Stimulated activated CD4-positive, alpha-beta T cell treated with anti-CD3 and anti-CD28 coated beads, Interleukin-2, amount 100 ng/mL, for 24 hours (primary cell): ENCODE measurements at places on chromosomes 11 and 22.

GRCh38 chr22:49261616-49262015 is 566.1 kb downstream of the BRD1 start:
- DNase-seq = no peak

- DNase-seq = no peak
These were observed 61.3 kb upstream of the DBX1 start for GRCh38 chr11:20221566-20221965.

- no peak for DNase-seq
These were observed 122.6 kb downstream of the ABTB2 start for GRCh38 chr11:34235189-34235588.

GRCh38 chr11:44950031-44950624 is 555 bp downstream of the TP53I11 start:
- DNase-seq = peak; percentile 44

GRCh38 chr11:112748252-112748651 is 213.0 kb upstream of the NCAM1 start:
- DNase-seq = no peak

DNA sequence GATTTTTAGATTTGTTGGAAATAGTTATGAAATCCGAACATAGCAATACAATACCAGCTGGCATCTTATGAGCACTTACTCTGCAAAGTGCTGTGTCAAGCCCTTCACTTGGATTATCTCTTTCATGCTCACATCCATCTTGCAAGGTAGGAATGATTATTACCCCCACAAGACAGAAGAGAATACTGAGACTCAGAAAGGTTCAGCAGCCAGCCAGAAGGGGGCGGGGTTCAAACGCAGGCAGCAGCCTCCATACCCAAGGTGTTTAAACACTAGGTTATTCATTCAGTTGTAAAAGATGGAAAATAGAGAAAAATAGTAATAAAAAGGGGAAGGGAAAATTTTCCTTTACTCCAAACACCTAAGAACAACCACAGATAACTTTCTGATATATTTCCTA is 158.5 kb downstream of the CCDC34 start:
- peak; percentile 20 for DNase-seq

DNA sequence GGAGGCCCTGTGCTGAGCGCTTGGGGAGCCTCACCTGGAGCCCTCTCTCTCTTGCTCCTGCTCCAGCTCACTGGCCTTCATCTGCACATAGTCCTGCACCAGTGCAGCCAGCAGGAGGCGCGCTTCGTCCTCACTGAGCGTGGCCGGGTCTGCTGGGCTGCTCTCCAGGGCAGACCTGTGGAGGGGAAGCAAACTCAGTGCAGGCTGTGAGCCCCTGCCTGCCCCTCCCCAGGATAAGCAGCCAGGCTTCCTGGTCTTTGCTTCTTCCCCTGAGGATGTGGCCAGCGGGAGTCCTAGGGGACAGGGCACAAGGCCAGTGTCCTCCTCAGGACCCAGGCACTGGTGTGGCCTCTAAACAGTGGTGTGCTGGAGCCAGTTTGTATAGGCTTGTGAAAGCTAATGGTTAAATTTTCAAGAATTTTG is 2.2 kb downstream of the CALCA start:
- peak; percentile 85 for DNase-seq

- peak; percentile 77 for DNase-seq
These were observed at the start of gene PRR5 for GRCh38 chr22:44701824-44702478. TSS of gene PRR5 (plus strand) at chr22:44702204. CDS start at chr22:44702475, 271 bp downstream.

GRCh38 chr11:88310246-88310645 is 27.3 kb downstream of the CTSC start:
- DNase-seq = no peak

DNA sequence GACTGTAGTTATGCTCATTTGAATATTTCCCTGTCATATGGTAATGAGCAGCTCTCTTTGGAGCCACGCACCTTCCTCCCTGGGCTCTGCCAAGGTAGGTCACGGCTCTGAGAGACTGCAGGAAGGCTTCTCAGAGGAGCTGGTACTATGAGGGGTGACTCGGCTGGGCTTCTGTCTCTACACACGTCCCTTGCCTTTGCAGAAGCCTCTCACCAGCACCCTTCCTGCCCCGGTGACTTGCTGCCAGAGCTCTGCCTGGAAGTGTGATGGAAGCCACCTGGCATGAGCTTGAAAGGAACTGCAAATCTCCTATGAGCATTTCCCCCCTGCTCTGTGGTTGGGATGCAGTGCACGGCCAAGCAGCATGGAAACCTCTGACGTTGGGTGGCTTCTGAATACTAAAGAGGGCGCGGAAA is 74.2 kb downstream of the KIRREL3 start:
- no peak for DNase-seq

- DNase-seq = no peak
These were observed 126.4 kb upstream of the SYT13 start for GRCh38 chr11:45412521-45412920.

GRCh38 chr11:110979696-110980095 is 265.8 kb upstream of the POU2AF2 start:
- DNase-seq = no peak

DNA sequence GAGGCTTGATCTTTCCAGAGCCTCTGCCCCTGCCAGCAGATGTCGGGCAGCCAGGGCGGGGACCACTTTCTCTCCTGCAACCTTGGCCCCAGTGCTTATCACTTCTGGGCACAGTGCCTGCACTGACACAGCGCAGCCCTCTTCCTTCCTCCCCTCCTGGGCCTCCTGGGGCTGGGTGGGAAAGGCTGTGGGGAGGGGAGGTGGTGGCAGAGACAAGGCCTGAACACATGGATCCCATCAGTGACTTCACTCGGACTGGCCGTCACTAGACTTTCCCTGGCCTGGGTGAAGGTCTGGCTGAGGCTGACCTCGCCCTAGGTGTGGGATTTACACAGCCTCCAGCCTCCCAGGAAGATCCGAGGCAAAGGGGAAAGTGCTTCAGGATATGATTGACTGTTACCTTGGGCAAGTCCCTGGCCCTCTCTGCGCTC is 68.1 kb downstream of the LRRC32 start:
- no peak for DNase-seq

DNA sequence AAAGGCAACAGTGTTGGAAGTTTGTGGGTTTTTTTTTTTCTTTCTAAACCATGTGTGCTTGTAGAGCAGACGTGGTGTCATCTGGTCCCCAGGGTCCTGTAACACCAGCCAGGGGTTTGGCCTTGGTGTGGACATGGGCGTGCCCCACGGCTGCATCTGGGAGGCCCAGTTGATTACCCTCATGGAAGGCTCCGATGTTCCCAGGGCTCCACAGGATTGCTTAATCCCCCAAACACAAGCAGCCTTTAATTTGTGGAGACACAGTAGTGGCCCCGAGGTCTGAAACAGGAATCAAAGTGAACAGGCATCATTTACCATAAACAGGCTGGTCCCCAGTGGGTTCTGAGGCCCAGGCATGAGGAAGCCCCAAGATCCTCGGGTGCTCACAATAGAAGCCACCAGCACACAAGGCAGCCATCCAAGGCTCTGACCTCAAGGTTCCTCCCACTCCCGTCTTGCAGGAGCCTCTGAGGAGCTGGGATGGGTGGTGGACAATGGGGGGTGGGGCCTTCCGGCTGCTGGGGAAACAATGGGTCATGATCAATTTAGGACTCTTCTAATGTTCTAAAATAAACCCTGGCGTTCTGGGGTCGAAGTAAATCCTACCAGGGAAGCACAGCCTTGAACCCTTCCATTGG is 115.0 kb upstream of the CD82 start:
- DNase-seq = no peak
